ENCODE measurements at places on chromosomes 5 and 9. TPM values are rescaled to one million over a fixed set of nuclear protein-coding genes. Genes with fewer than 3 reads are reported as not detected.

The WDR38 gene
- not detected for total RNA-seq

The AOPEP gene
- total RNA-seq = 73.2 TPM

The PCDHA9 gene
- 1.1 TPM for total RNA-seq

The AFAP1L1 gene
- 8.3 TPM for total RNA-seq

The PCDHB6 gene
- total RNA-seq = 0.70 TPM

The GARIN3 gene
- total RNA-seq = not detected

The PKD2L2 gene
- not detected for total RNA-seq

The RANBP3L gene
- total RNA-seq = 0.46 TPM

The RABL6 gene
- total RNA-seq = 69.4 TPM

All from astrocyte (in vitro differentiated cells and primary cell).